ENCODE measurements at places on chromosomes 2 and 18.

- no peak for DNase-seq
Measured at GRCh38 chr2:40451918-40452605, at the start of gene SLC8A1. Gene SLC8A1, minus strand, starts transcription at chr2:40452090.

DNA sequence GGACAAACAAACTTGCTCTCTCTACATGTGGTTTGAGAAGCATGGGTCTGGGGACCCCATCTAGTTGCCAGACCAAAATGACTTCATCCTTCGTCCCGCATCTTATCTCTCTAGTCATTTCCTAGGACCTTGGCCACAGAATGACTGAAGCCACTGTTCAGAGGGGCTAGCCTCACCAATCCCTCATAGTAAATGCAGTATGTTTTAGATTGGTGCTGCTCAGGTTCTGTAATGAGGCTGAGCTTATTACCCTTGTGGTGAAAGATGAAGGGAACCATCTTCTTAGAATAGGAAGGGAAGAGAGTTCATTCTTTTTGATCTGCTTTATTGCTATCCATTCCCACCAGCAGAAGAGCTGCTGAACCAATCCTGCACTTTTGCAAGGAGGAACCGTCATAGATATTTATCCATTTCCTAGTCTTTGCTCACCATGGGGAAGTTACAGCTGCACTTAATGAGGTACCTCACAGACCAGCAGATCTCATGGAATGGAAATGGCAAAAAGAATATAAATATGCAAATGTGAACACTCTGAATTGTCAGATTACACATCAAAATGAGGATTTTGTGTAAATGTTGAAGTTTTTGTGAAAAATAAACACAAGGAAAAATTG, 436.7 kb downstream of the LPIN1 start:
- no peak for DNase-seq

DNA sequence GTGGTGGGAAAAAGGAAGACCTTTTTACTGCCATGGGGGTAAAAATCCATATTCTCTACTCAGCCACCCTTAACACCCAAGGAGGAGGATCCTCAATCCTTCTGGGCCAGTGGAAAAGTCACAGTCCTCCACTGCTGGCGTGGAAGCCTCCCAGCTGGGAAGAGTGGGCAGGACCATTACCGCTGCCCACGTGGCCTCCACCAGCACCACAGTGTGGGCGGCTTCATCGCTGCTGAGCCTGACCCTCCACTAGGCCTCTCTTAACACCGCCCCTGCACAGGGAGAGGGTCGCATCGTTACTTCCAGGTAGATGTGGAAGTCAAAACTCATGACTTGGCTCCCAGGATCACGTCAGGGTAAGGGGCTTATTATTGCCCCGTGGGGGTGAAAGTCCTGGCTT, 656.5 kb downstream of the SUCLG1 start:
- no peak for DNase-seq

DNA sequence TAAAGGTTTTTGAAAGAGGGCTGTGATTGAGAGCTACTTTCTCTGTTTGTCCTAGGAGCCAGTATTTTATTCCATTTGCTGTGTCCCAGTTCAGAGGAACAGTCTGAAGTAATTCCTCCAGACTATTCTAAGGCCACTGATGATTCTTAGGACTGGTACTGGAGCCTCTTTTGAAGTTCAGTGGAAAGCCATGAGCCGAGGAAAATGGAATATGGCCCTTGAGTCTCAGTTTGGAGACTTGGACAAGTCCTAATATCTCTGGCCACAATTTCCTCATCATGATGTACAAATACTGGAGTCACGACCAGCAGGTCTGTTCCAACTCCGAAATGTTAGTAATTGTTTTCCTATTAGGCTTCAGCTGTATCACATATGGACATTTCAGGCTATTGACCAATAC, 7.1 kb upstream of the COLEC12 start:
- DNase-seq = no peak

- no peak for DNase-seq
Measured at GRCh38 chr18:32771871-32772580, 797 bp downstream of the KLHL14 start.

DNA sequence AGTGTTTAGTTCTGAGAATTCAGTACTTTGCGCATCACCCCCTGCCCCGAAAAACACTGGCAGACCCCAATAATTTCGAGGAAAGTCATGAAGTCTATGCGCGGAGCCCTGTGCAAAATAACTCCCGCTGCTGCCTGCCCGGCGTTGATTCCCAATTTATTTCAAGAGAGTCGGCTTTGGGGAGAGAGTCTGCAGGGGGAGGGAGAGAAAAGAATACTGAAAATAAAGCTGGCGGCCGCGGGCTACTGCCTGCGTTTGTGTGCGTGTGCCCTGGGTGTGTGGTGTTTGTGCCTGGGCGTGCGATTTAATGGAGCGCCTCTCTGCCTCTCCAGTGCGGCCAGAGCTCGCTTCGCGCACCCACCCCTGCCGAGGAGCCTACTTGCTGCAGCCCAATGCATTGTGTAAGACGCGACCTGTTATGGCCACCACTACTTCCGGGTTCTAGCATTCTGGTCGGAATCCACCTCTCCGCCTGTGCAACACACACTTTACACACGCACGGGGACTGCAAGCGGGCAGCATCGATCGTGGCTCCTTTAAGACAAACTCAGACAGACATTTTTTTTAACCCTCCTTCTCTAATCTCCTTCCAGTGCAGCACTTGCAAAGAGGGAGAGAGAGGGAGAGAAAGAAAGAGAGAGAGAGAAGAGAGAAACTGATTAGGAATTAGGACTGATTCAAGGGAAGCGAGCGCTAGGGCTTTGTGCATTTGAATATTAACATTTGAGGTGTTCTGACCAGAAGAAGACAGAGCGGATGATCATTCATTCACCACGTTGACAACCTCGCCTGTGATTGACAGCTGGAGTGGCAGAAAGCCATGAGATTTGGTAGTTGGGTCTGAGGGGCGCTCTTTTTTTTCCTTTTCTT, at the start of gene MEIS1:
TSS of gene MEIS1 (plus strand) at position 447 of the 870 bp plus-strand sequence. CDS start 732 bp downstream, outside the sequence.
- peak; percentile 3 for DNase-seq

DNA sequence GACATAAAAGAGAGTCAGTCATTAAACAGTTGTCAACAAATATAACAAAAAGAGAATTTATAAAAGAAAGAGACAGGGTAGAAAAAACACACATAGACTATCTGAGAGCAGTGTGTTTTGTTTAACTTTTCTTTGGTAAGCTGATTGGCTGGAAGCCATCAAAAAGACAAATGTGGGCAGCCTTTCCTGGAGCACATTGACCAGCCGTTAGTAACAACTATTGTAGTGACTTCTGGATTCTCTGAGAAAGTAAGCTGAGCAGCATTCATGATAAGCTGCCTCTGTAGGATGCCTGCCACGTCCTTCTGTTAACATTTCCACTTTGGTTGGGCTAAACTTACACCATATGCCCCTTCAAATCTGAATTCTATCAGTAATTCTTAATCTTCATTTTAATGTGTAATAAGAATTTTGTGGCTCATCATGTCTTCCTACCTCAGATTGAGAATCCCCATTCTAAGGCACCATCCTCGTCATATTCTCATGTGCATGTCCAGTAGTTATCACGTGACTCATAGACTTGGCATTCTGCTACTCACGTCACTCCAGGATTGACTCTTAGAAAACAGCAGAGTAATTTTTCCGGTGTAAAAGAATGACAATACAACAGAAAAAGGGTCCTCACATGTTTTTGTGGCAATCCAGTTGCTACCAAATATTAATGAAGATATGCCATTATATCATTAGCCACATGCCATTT, 43.4 kb upstream of the DNAJC10 start:
- no peak for DNase-seq

DNA sequence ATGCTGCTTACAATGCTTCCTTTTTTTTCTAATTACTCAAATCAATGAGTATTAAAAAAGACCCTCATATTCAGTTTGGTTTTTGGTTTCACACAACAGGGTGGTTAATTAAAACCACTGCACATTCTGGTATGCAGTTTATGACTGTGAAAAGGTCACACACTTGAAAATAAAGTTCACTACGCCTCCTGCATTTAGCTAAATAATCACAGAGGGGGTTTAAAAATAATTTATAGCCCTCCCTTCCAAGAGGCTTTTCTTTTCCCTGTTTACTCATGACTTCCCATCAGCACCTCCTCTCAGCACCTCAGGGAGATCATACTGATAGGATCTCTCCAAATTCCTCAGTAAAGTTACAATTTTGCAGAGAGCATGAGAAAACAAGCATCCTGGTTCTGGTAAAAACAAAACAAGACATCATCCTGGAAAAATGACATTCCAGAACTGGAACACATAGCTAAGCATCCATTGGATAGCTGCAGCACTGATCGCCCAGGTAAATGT, 129.5 kb upstream of the TMEM200C start:
- DNase-seq = no peak

GRCh38 chr2:208415255-208415654, 8.7 kb downstream of the PTH2R start:
- no peak for DNase-seq

DNA sequence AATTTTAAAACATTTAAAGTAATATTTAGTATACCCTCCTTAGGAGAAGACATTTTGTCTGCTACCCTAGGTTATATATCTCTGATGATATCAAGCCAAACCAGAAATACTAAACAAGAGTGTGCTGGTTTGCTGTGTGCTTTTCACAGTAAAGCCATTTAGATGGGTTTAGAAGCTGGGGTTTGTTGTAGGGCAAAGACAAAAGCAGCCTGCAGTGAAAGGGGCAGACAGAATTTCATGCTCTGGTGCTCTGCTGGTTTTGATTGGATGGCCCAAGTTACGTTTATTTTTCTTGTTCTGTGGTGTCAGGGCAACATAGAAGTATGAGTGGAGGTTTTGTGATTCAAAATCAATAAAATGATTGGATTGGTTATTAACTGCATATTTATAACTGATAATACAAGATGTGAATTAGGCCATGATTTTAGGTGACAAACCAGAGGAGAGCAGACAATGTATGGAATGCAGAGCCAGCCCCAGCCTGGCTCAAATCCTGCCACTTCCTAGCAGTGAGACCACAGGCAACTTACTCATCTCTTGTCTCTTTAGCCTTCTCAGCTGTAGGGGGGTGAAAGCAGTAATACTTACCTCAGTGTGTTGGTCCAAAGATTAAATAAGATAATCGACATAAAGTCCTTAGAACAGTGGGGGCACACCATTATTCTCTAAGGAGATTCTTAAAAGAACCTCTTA, 30.9 kb upstream of the IER3IP1 start:
- DNase-seq = no peak

GRCh38 chr2:187105218-187105617, 256.2 kb upstream of the ZSWIM2 start:
- DNase-seq = no peak

DNA sequence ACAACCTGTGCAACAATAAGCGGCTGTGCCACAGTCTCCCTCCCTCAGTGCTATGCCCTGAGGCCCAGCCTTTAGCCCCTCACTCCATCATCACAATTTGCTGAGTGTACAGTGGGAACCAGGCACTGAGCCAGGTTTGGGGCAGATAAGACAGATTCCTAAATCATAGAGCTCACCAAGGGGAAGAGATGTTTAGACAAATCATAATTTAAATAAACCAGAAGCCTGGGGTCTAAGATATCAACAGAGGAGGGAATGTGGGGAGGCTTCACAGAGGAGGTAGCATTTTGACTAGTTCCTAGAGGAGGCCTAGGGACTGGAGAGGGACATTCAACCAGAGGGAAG, 139.3 kb upstream of the EPAS1 start:
- no peak for DNase-seq

DNA sequence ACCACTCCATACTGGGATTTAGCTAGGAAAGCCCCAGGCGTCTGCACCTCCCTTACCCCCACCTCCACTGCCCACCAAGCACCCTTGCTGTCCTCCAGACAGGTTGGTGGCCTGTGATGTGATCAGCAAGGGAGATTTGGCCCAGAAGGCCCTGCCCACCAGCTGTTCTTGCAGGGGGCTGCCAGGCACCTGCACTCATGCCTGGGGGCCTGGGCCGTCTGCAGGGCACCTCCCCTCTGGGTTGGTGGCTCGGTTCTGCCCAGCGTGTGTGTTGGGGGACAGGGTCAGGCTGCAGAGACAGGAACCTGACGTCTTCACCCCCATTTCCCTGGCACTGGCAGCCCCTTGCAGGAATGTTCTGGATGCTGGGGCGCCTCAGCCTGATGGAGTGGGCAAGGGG, 5.8 kb downstream of the DNMT3A start:
- no peak for DNase-seq

DNA sequence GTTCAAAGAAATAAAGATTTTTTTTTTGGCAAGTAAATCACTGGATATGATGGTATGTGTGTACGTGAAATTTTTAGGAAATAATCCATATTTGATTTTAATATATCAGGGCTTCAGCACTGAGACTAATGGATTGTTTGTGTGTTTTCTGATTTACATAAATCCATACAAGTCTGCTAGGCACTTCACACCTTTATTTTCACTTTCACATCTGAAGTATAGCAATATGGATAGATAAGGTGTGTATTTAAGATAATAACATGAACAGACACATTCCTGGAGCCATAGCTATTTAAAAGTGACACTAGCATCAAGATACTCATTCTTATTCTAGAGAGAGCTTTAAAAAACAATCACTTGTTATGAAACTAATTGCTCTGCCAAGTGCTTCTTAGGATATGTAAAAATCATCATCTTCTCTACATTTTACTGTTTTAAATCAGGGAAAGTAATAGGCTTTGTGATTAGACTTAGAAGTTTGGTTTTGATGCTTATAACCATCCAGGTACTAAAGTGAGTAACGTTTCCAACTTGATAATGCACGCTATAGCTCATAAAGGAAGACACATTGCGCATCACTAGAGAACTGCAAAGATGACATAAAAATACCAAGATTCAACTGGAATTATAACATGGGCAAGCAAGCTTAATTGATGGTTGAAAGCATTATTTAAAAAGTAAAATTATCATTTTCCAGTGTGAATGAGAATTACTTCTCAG, 208.9 kb downstream of the ZEB2 start:
- DNase-seq = no peak

DNA sequence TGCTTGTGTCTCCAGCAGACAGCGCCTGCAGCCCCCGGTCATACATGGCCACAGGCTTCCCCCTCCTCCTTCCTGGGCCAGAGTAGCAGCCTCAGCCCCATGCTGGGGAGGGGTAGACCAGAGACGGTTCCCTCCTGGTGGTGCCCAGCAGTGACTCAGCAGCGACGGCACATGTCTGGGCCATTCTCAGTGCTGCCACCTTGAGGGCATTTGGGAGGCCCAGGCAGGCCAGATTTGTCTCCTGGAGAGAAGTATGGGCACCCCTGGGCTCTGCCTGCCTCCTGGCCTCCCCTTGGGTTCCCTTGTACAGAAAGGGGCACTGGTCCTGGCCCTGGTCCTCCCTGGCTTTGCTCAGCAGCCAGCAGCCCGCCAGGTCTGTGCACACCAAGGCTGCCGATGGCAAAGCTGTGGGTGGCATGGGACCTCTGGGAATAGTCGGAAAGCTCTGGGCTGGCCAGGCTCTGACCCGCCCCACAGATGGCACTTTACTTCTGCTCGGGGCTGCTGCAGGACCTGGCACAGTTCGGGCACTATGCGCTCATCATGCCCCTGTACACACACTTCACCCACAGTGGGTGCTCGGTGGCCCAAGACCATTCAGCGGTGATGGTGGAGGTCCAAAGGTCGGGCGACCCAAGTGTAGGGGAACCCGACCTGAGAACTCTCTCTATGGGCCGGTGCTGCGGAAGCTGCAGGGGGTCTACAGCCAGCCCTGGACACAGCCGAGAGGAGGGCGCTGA, 11.4 kb upstream of the ALPI start:
- peak; percentile 58 for DNase-seq

GRCh38 chr18:80171054-80171872, 62.2 kb downstream of the ADNP2 start:
- peak; percentile 49 for DNase-seq
